ENCODE measurements at places on chromosomes 1 and 21.

- no peak for DNase-seq
- H3K36me3 ChIP-seq = peaks cover 13% of the 10 kb centered on the region
- H3K27me3 ChIP-seq = no peaks in the 10 kb centered on the region
Measured at GRCh38 chr1:89912073-89912472, 82.8 kb upstream of the ZNF326 start.

- H3K4me3 ChIP-seq = no peak overlapping the region
- no peaks in the 10 kb centered on the region for H3K27me3 ChIP-seq
- no peak overlapping the region for H3K27ac ChIP-seq
- H3K36me3 ChIP-seq = no peaks in the 10 kb centered on the region
- H3K4me1 ChIP-seq = no peaks in the 10 kb centered on the region
Measured at GRCh38 chr1:65541161-65541560, 120.7 kb downstream of the LEPR start.

- H3K4me1 ChIP-seq = peaks cover 4% of the 10 kb centered on the region
- H3K27me3 ChIP-seq = peaks cover 18% of the 10 kb centered on the region
- no peak overlapping the region for H3K4me3 ChIP-seq
- DNase-seq = no peak
- no peaks in the 10 kb centered on the region for H3K36me3 ChIP-seq
- no peak overlapping the region for H3K27ac ChIP-seq
Measured at GRCh38 chr1:21618561-21619374, 50.4 kb downstream of the RAP1GAP start.

GRCh38 chr1:112866981-112867380 is 89.0 kb downstream of the SLC16A1 start:
- no peak overlapping the region for H3K4me3 ChIP-seq
- DNase-seq = no peak
- no peaks in the 10 kb centered on the region for H3K36me3 ChIP-seq
- H3K4me1 ChIP-seq = peaks cover 19% of the 10 kb centered on the region
- H3K27me3 ChIP-seq = peaks cover 5% of the 10 kb centered on the region

- H3K4me1 ChIP-seq = no peaks in the 10 kb centered on the region
- no peak for DNase-seq
- no peak overlapping the region for H3K27ac ChIP-seq
- no peaks in the 10 kb centered on the region for H3K36me3 ChIP-seq
- H3K4me3 ChIP-seq = no peak overlapping the region
Measured at GRCh38 chr1:185790194-185790735, 56.1 kb downstream of the HMCN1 start.

GRCh38 chr21:27693376-27693775 is 726.5 kb upstream of the ADAMTS5 start:
- no peaks in the 10 kb centered on the region for H3K36me3 ChIP-seq
- no peaks in the 10 kb centered on the region for H3K4me1 ChIP-seq
- no peak for DNase-seq
- H3K27me3 ChIP-seq = no peaks in the 10 kb centered on the region
- no peak overlapping the region for H3K27ac ChIP-seq
- no peak overlapping the region for H3K4me3 ChIP-seq

- peak overlapping the region; percentile 76 for H3K4me3 ChIP-seq
- H3K27me3 ChIP-seq = peaks cover 30% of the 10 kb centered on the region
- H3K4me1 ChIP-seq = peaks cover 18% of the 10 kb centered on the region
- no peak overlapping the region for H3K27ac ChIP-seq
- DNase-seq = no peak
Measured at GRCh38 chr1:115977499-115978258, 1.4 kb downstream of the SLC22A15 start.

DNA sequence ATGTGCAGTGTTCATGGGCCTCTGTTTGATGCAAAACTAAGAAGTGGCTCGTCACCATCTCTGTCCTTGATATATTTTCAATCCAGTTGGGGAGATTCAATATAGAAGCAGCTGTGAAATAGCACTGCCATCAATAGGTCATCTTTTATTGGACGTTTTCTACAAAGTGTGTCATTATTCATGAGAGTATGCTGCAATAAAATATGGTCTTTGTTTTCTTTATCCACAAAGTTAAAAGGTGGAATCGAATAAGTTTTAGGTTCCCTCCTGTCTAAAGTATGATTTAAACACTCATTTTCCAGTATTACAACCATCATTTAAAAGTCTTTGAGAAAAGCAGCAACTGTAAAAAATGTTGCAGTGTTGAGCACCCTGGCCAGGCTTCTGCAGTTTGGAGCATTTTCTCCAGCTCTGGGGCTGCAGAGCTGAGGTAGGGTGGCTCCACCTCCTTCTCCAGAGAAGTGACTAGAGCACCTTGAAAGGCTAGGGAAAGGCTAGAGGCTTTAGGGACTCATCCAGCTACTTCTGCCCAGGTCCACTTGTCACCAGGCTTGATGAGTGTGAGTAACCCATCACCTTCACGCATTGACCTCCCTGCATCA is 56.5 kb upstream of the DNAH14 start:
- no peak for DNase-seq
- H3K27ac ChIP-seq = no peak overlapping the region
- peaks cover 26% of the 10 kb centered on the region for H3K27me3 ChIP-seq
- H3K36me3 ChIP-seq = no peaks in the 10 kb centered on the region

GRCh38 chr1:115251340-115251748 is 86.7 kb downstream of the NGF start:
- no peak overlapping the region for H3K27ac ChIP-seq
- no peak for DNase-seq
- H3K36me3 ChIP-seq = no peaks in the 10 kb centered on the region

GRCh38 chr21:39319814-39320332 is 6.4 kb upstream of the BRWD1 start:
- H3K4me3 ChIP-seq = no peak overlapping the region
- no peaks in the 10 kb centered on the region for H3K36me3 ChIP-seq
- DNase-seq = no peak
- H3K27ac ChIP-seq = no peak overlapping the region

DNA sequence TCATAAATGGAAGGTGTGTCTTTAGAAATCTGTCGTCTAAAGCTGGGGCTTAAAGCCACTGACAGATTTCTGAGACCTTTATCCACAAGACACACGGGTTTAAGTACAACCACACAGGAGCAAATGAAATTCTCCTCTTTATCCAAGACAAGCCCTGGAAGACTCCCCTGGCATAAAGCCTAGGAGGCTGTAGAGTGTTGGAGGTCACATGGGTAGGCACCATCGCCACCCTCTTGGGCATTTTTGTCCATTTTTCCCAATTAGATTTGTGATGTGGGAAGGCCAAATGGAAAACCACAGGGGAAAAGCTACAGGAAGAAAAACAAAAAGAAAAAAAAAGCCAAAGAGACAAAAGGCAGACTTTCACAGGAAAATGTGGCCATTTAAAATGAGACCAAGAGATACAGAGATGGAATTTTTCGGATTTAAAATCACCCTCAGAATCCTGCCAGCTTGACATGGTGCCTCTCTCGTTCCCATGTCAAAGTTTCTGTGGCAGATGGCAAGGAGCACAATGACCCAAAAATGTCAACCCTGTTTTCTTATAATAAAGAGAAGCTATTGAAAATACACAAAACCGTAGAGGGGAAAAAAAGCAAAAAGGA is 91.9 kb downstream of the PLD5 start:
- no peaks in the 10 kb centered on the region for H3K4me1 ChIP-seq
- H3K36me3 ChIP-seq = no peaks in the 10 kb centered on the region
- DNase-seq = no peak
- no peak overlapping the region for H3K27ac ChIP-seq
- no peak overlapping the region for H3K4me3 ChIP-seq

GRCh38 chr1:227073786-227074185 is 133.7 kb downstream of the COQ8A start:
- H3K4me3 ChIP-seq = no peak overlapping the region
- no peak for DNase-seq
- H3K27ac ChIP-seq = no peak overlapping the region
- H3K27me3 ChIP-seq = peaks cover 24% of the 10 kb centered on the region
- H3K4me1 ChIP-seq = peaks cover 8% of the 10 kb centered on the region
- H3K36me3 ChIP-seq = no peaks in the 10 kb centered on the region

DNA sequence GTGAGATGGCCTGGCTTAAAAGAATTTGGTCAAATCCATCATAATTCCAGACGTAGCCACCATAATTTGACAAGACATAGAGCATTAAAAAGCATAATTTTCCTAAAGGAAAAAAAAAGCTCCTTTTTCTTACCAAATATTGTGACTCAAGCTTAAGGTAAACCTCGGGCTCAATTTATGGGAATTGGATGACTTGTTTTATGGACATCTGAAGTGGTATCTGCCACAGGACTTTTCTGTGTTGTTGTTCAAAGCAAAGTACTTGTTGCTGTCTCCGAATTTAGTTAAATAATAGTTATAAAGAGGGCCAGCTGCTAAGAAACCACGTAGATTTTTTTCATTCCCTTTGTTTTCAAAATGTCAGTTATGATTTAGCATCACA is 1.1 kb downstream of the MPZL1 start:
- DNase-seq = no peak
- peaks cover 2% of the 10 kb centered on the region for H3K36me3 ChIP-seq
- H3K27me3 ChIP-seq = no peaks in the 10 kb centered on the region
- peak overlapping the region; percentile 51 for H3K27ac ChIP-seq
- H3K4me3 ChIP-seq = peak overlapping the region; percentile 84
- peaks cover 33% of the 10 kb centered on the region for H3K4me1 ChIP-seq

- H3K27ac ChIP-seq = no peak overlapping the region
- H3K27me3 ChIP-seq = peaks cover 34% of the 10 kb centered on the region
- H3K4me3 ChIP-seq = no peak overlapping the region
- H3K4me1 ChIP-seq = no peaks in the 10 kb centered on the region
- no peaks in the 10 kb centered on the region for H3K36me3 ChIP-seq
- DNase-seq = peak; percentile 21
Measured at GRCh38 chr1:201228011-201228983, 37.7 kb downstream of the IGFN1 start.

DNA sequence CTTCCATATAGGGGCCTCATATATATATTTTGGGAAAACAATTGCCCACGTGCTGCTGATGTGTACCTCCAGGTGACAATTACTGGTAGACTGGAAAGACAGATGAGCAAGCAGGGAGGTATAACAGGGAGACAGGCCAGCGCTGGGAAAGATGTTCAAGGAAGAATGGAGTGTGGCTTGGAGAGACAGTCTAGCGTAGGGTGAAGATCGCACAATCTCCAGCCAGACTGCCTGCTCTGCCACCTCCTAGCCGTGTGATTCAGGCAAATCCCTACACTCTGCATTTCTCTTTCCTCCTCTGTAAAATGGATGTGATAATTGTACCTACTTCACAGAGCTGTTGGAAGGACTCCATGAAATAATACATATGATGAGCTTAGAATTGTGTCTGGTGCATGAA is 66.1 kb downstream of the TMCO4 start:
- H3K36me3 ChIP-seq = peaks cover 15% of the 10 kb centered on the region
- H3K27me3 ChIP-seq = no peaks in the 10 kb centered on the region
- no peak for DNase-seq
- no peaks in the 10 kb centered on the region for H3K4me1 ChIP-seq
- H3K4me3 ChIP-seq = no peak overlapping the region

DNA sequence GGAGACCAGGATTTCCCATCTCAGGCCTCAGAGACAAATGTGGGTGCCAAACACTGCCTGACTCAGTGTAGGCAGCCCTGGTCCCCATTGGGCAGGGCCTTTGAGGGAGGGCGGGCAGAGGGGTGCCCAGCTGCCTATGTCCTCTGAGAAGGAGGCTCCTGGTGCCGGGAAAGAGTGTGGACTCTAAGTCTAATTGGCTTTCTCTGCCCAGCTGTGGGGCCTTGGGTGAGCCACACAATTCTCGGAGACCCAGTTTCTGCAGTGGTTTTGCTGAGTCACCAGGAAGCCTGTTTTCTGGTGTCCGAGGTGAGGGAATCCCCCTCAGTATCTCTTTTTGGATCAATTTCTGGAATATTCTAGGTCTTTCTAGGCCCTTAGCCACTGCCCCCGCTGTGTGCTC is 35.3 kb upstream of the ACTL8 start:
- DNase-seq = no peak
- H3K4me1 ChIP-seq = no peaks in the 10 kb centered on the region
- H3K27me3 ChIP-seq = no peaks in the 10 kb centered on the region
- H3K36me3 ChIP-seq = no peaks in the 10 kb centered on the region
- no peak overlapping the region for H3K27ac ChIP-seq

- no peaks in the 10 kb centered on the region for H3K36me3 ChIP-seq
- H3K27ac ChIP-seq = no peak overlapping the region
- peaks cover 8% of the 10 kb centered on the region for H3K4me1 ChIP-seq
- no peak overlapping the region for H3K4me3 ChIP-seq
- H3K27me3 ChIP-seq = no peaks in the 10 kb centered on the region
- no peak for DNase-seq
Measured at GRCh38 chr1:22535399-22535798, 27.9 kb upstream of the EPHA8 start.

- peaks cover 13% of the 10 kb centered on the region for H3K36me3 ChIP-seq
- peaks cover 20% of the 10 kb centered on the region for H3K4me1 ChIP-seq
- H3K27me3 ChIP-seq = no peaks in the 10 kb centered on the region
- no peak overlapping the region for H3K4me3 ChIP-seq
- no peak for DNase-seq
Measured at GRCh38 chr21:33299181-33299752, 25.5 kb upstream of the IFNAR1 start.

DNA sequence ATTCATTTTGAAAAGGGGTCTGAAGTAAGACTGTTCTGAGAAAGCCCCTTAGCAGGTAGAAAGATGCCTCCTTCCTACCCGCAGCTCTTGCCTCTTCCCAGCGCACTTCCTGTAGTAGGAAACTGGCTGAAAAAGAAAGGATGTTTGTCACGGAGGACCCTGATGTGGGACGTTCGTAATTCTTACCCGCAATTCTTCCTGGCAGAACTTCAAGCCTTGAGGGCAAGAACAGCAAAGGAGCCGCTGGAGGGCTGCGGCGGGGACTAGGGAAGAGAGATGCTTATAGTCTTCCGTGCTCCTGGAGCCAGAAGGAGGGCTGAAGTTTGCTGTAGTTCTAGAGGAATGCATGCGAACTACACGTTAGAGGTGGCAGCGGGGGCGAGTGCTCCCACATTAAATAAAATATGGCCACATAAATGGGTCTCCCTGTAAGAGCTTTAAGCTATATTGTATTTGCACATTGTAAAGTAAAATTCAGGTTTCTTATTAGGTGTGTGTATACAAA is 6.3 kb downstream of the C1orf53 start:
- H3K36me3 ChIP-seq = peaks cover 2% of the 10 kb centered on the region
- H3K27ac ChIP-seq = no peak overlapping the region
- DNase-seq = no peak
- peak overlapping the region; percentile 6 for H3K4me3 ChIP-seq
- H3K27me3 ChIP-seq = peaks cover 93% of the 10 kb centered on the region

DNA sequence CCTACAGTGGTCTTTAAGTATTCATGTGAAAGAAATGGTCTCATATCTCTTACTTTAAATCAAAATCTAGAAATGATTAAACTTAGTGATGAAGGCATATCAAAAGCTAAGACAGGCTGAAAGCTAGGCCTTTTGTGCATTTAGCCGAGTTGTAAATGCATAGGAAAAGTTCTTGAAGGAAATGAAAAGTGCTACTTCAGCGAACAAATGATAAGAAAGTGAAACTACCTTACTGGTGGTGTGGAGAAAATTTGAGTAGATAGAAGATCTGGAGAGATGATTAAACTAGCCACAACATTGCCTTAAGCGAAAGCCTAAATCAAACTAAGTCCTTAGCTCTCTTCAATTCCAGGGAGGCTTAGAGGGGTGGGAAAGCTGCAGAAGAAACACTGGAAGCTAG is 147.6 kb downstream of the DSCAM start:
- H3K27me3 ChIP-seq = no peaks in the 10 kb centered on the region
- DNase-seq = no peak
- no peaks in the 10 kb centered on the region for H3K36me3 ChIP-seq
- H3K4me3 ChIP-seq = no peak overlapping the region
- no peaks in the 10 kb centered on the region for H3K4me1 ChIP-seq

GRCh38 chr1:46522969-46523320 is 28.5 kb downstream of the KNCN start:
- H3K36me3 ChIP-seq = no peaks in the 10 kb centered on the region
- H3K27ac ChIP-seq = no peak overlapping the region
- peaks cover 32% of the 10 kb centered on the region for H3K4me1 ChIP-seq
